Activated T-cell treated with anti-CD3 and anti-CD28 coated beads, Interleukin-2, amount 50 U/mL, for 72 hours (primary cell): ENCODE measurements at places on chromosomes 6 and 20. TPM values are rescaled to one million over a fixed set of nuclear protein-coding genes. Genes with fewer than 3 reads are reported as not detected.

DNA sequence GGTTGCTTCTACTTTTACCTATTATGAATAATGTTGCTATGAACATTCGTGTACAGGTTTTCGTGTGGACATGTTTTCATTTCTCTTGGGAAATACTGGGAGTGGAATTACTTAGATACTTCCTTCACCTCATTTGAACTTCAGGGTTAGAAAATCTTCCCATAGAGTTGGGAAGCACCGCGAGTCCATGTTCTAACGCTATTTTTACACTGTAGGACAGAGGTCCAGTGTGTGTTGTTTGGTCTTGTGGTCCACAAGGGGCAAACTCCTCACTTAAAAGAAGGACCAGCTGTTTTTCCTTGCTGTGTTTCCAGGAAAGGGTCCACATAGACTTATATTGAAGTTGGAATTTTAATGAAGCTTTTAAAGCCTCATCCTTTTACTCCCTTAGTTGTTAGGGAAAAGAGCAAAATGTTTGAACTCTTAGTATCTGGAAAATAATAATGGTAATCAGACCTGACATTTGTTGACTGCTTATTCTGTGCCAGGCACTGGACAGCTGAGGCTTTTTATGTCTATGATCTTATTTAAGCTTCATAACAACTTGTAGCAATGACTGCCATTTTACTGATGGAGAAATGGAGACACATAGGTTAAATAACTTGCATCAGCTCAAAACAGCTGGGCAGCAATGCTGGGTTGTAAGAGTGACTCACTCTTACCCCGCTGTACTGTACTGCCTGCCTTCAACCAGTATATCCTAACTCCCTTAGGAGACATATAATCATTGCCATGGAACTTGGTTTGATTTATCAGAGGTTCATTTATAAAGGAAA lies 52.0 kb downstream of the CDC5L start:
- DNase-seq = no peak

- DNase-seq = no peak
Observed at GRCh38 chr20:21104466-21104761, 1.7 kb downstream of the LINC00237 start.

- DNase-seq = no peak
Observed at GRCh38 chr20:5680192-5680591, 70.0 kb upstream of the SHLD1 start.

- DNase-seq = no peak
Observed at GRCh38 chr20:32487381-32487780, 97.8 kb downstream of the NOL4L start.

The OPRM1 gene
- not detected for total RNA-seq

The C6orf163 gene
- total RNA-seq = 2.7 TPM

The TFAP2B gene
- total RNA-seq = not detected
